ENCODE measurements at places on chromosomes 1 and 21.

- no peaks in the 10 kb centered on the region for H3K27me3 ChIP-seq
- H3K4me1 ChIP-seq: peaks cover 52% of the 10 kb centered on the region
- peak within 1 kb of the TSS; percentile 52 for H3K4me3 ChIP-seq
These were observed at the start of gene SHISAL2A for GRCh38 chr1:52632732-52633290. Gene SHISAL2A (plus strand): TSS chr1:52633168. CDS start chr1:52633494, 326 bp downstream.

- H3K27me3 ChIP-seq: no peaks in the 10 kb centered on the region
- no peaks in the 10 kb centered on the region for H3K4me1 ChIP-seq
- H3K4me3 ChIP-seq: no peak overlapping the region
- no peak overlapping the region for H3K27ac ChIP-seq
These were observed 14.3 kb upstream of the ALG14 start for GRCh38 chr1:95086949-95087533.

DNA sequence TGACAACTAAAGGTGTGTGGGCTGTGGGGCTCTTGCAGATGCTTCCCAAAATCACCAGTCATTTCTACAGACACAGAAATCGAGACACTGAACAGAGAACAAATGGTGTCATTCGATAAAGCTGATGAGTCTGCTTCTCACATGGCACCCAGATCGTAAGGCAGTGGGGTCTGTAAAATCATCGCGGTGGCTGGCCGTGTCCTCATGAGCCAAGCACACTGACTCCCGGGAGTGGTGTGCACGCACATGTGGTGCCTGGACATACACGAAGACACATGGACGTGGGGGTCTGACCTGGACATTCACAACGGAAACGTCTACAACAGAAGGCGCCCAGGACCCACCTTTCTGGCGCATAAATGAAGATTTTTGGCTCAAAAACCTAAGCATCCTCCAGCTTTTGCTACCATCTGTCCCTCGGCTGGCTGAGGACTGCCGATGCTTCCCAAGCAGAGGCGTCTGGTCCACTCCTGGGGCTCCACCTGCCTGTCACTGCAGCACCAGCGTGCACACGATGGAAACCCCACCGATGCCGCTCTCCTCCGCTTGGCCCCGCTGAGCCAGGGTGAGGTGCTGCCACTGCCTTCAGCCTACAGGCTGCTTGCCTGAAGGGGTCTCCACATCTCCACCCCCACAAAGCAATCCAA is 6.8 kb downstream of the SMIM1 start:
- DNase-seq: no peak
- H3K4me3 ChIP-seq: no peak overlapping the region
- H3K27ac ChIP-seq: no peak overlapping the region
- H3K36me3 ChIP-seq: peaks cover 46% of the 10 kb centered on the region
- H3K27me3 ChIP-seq: no peaks in the 10 kb centered on the region
- no peaks in the 10 kb centered on the region for H3K4me1 ChIP-seq

- no peak overlapping the region for H3K27ac ChIP-seq
- H3K36me3 ChIP-seq: peaks cover 6% of the 10 kb centered on the region
- DNase-seq: no peak
- H3K4me1 ChIP-seq: peaks cover 32% of the 10 kb centered on the region
- no peaks in the 10 kb centered on the region for H3K27me3 ChIP-seq
These were observed 17.0 kb downstream of the TRAF5 start for GRCh38 chr1:211343607-211344006.

DNA sequence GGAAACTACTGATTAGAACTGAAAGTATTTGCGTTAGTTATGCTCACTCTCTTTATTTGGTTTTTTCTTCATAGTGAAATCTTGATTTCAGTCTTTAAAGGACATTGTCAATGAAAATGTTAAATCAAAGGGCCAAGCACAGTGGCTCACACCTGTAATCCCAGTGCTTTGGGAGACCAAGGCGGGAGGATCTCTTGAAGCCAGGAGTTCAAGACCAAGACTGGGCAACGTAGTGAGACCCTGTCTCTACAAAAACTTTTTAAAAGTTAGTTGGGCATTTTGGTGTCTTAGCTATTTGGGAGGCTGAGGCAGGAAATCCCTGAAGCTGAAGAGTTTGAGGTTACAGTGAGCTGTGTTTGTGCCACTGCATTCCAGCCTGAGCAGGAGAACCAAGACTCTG is 13.6 kb downstream of the RLF start:
- H3K27ac ChIP-seq: no peak overlapping the region
- no peaks in the 10 kb centered on the region for H3K27me3 ChIP-seq
- H3K36me3 ChIP-seq: no peaks in the 10 kb centered on the region

GRCh38 chr1:88327391-88328267 is 356.4 kb upstream of the PKN2 start:
- no peaks in the 10 kb centered on the region for H3K27me3 ChIP-seq
- no peak overlapping the region for H3K4me3 ChIP-seq
- no peaks in the 10 kb centered on the region for H3K36me3 ChIP-seq

DNA sequence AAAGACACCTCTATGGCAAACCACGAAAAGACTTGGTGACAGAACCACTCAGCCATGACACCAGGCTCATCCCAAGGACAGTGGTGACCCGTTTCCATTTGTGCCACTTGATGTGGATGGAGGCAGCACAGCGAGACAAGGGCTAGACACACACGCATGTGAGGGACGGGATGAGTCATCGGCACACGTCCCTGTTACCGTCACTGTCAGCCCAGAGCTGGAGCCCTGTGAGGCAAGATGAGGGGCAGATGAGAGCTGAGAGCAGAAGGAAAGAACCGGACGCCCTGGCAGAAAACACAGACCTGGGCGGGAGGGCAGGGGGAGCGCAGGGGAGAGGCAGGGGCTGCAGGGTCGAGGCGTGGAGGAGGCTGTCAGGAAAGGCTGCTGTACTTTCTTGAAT is 57.8 kb downstream of the SIK1 start:
- no peaks in the 10 kb centered on the region for H3K27me3 ChIP-seq
- no peaks in the 10 kb centered on the region for H3K4me1 ChIP-seq
- H3K36me3 ChIP-seq: no peaks in the 10 kb centered on the region
- H3K27ac ChIP-seq: no peak overlapping the region
- DNase-seq: no peak

DNA sequence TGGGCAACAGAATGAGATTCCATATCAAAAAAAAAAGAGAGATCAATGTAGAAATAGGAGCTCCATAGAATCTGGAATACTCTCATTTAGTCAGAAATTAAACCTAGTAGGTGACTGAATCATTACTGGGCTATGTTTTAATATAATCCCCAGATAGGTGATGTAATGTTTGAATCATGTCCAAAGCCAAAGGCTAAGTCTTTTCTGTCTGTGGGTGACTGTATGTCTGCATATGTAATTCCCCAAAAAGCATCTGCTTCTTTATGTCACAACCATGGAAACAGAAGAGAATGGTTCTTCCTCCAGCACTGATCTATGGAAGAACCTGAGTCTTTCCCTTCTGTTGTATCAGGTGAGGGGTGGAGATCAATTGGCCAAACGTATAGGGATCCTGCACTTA is 5.8 kb downstream of the LAMC2 start:
- no peaks in the 10 kb centered on the region for H3K27me3 ChIP-seq
- peaks cover 4% of the 10 kb centered on the region for H3K4me1 ChIP-seq
- no peaks in the 10 kb centered on the region for H3K36me3 ChIP-seq
- no peak overlapping the region for H3K4me3 ChIP-seq

DNA sequence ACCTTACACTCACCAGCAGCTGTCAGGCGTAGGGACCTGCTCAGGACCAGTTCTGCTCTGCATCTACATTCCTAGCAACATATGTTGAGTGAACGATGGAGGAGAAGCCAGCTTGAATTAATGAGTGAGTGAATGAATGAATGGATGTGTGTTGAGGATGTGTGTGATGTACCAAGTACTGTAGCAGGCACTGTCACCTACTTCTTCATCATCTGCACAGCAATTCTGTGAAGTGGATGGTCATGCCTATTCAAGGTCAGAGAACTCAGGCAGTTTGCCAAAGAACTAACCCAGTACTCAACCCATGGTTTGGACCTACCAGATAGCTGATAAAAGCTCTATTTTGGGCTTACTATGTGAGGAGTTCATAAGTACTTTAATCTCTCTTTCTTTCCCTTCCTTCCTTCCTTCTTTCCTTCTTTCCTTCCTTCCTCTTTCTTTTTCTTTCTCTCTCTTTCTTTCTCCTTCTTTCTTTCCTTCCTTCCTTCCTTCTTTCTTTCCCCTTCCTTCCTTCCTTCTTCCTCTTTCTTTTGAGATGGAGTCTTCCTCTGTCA is 56.9 kb downstream of the ATP1A1 start:
- H3K4me1 ChIP-seq: no peaks in the 10 kb centered on the region
- H3K27me3 ChIP-seq: no peaks in the 10 kb centered on the region
- H3K36me3 ChIP-seq: no peaks in the 10 kb centered on the region
- DNase-seq: no peak
- H3K27ac ChIP-seq: no peak overlapping the region

GRCh38 chr1:208201229-208201628 is 43.0 kb downstream of the PLXNA2 start:
- H3K27me3 ChIP-seq: no peaks in the 10 kb centered on the region
- H3K27ac ChIP-seq: no peak overlapping the region
- H3K4me1 ChIP-seq: no peaks in the 10 kb centered on the region
- H3K4me3 ChIP-seq: no peak overlapping the region

GRCh38 chr1:54791880-54792522 is 9.1 kb downstream of the TTC22 start:
- no peak overlapping the region for H3K27ac ChIP-seq
- H3K36me3 ChIP-seq: peaks cover 34% of the 10 kb centered on the region

GRCh38 chr1:201284636-201285035 is 1.3 kb downstream of the PKP1 start:
- no peak overlapping the region for H3K27ac ChIP-seq
- no peaks in the 10 kb centered on the region for H3K4me1 ChIP-seq
- H3K27me3 ChIP-seq: peaks cover 18% of the 10 kb centered on the region
- H3K4me3 ChIP-seq: no peak overlapping the region
- H3K36me3 ChIP-seq: no peaks in the 10 kb centered on the region

All from effector memory CD4-positive, alpha-beta T cell (primary cell).